Hepatic stellate cell (primary cell): ENCODE measurements at places on chromosomes 6 and 20.

DNA sequence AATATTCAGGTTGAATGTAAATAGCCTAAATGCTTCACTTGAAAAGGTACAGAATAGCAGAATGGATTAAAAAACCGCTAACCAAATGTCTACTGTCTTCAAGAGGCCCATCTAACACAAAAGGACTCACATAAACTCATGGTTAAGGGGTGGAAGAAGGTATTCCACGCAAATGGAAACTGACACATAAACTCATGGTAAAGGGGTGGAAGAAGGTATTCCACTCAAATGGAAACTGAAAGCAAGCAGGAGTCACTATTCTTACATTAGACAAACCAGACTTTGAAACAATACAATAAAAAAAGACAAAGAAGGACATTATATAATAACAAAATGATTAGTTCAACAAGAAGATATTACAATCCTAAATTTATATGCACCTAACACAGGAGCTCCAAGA lies 38.3 kb upstream of the PKIB start:
- DNase-seq: no peak

- no peak for DNase-seq
Observed at GRCh38 chr6:11460001-11460668, 77.4 kb upstream of the TMEM170B start.

DNA sequence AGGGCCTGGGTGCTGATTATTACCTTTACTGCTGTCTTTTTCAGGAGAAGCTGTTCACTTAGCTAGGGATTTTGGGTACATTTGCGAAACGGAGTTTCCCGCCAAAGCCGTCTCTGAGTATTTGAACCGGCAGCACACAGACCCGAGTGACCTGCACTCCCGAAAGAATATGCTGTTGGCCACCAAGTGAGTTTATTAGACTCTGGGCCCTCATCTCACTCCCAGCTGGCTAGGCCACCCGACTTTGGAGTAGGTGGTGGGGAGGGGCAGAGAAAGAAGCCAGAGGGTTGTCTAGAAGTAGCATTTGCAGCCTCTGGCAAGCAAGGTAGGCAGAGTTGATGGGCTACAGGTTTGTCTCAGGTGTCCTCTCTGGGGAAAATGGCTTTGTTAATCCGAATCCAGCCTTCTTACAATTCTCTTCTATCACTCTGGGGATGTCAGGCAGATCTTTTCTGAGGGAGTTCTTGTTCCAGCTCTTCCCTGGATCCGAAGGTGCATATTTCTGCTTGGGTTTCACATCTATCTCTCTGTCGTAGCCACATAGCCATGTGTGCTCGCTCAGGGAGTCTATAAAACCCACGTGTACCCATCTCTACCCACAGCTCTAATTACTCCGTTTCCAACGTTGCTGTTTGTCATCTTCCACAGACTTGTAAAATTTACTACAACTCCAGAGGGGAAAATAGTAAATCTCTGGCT lies 21.6 kb downstream of the TFAP2B start:
- no peak for DNase-seq

- DNase-seq: no peak
Observed at GRCh38 chr6:159973406-159973805, 4.5 kb downstream of the IGF2R start.

DNA sequence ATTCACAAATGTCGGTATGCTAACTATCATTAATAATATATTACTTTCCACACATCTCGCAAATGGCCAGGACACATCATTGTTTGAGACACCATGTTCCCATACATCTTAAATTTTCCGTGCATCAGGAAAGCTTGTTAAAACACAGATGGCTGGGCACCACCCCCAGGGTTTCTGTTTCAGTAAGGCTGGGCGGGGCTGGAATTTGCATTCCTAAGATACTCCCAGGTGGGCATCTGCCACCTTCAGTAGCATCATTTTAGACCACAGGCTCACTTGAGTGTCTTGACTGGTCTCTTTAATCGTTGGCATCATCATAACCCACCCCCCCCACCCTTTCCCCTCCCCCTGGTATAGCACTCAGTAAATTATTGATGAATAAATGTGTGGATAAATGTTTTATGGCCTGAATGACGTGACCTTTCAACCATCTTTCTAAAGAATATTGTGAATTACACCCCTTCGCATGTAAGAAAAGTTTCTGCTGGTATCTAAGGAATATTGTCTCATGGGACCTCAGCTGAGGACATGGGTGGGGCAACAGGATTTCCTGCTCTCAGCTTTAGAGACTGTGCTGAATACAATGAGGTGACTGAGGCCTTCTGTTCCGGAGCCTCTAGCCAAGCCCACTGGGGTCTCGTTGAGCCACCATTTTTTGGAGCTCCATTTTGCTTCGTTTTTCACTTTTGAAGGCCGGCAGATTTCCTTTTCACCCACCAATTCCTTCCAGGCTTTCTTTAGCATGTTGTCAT lies 124.1 kb upstream of the NEDD9 start:
- no peak for DNase-seq

DNA sequence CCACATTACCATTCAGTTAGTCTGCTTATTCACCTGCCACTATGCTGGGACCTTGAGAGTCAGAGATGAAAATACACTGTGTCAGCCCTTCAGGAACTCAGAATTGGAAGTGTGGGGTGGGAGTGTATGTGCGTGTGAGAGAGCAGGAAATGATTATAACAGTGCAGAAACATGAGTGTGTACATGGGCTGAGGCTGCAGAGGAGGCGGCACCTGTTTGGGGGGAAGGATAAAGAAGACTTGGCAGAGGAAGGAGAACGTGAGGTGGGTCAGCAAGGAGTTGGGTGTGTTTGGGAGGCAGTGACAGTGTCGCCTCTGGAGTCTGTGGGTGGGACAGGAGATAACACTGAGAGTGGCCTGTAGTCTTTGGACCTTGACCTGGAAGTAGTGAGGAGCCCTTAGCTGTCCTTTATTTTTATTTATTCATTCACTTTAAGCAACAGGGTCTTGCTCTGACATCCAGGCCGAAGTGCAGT lies 3.1 kb downstream of the CHMP4B start:
- no peak for DNase-seq

DNA sequence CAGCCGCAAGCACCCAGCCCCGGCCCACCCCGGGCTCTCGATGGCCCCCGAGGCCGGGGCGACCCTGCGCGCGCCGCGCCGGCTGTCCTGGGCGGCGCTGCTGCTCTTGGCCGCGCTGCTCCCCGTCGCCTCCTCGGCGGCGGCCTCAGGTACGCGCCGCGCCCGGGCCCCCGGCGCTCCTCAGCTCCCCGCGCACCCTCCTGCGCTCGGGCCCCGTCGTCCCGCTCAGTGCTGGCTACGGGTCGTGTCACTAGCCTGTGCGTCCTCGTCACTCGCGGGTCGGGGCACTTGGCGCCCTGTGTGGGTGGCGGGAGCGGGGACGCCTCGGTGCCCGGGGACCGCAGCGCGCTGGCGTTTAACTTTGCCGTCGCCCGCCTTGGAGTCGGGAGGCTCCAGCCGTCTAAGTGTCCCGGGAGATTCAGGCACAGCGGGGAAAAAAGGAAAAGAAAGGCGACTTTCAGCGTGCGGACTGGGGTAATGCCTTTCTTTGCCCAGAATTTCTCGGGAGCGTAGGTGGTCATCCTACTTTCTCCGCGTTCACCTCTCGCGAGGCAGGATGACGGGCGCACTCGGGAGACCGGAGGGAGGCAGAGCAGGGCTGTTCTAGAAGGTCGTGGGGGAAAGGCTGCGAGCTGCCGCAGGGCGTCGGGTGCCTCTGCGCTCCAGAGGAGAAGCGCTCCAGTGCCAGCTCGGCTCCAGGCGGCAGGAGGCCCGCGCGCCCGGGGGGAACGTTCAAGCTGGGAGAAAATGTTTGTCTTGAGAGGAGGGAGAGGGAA lies 545 bp downstream of the FNDC1 start:
- DNase-seq: peak; percentile 19

DNA sequence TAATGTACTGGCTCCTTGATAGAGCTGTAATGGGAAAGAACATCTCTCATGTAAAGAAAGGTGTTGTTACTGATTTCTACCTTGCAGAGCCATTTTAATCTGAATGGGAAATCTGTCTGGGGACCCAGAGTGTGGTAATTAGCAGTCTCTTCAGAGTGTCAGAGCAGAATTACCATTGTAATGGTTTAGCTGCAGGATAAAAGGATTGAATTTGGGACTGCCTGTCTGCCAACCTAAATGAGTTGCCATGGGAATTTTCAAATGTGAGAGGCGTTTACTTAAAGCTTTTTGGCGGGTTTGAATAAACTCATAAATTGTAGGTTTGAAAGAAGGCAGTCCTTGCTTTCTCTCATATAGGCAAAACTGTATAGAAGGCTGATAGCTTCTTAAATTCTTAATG lies 128.8 kb downstream of the QKI start:
- no peak for DNase-seq

GRCh38 chr6:163651915-163652668 lies 237.6 kb downstream of the QKI start:
- DNase-seq: no peak

GRCh38 chr20:42252116-42252515 lies 633.9 kb upstream of the CHD6 start:
- no peak for DNase-seq

- peak; percentile 45 for DNase-seq
Observed at GRCh38 chr6:125918681-125919566, 37.6 kb upstream of the HINT3 start.

- DNase-seq: no peak
Observed at GRCh38 chr6:35007016-35007415, 118.0 kb downstream of the ANKS1A start.

DNA sequence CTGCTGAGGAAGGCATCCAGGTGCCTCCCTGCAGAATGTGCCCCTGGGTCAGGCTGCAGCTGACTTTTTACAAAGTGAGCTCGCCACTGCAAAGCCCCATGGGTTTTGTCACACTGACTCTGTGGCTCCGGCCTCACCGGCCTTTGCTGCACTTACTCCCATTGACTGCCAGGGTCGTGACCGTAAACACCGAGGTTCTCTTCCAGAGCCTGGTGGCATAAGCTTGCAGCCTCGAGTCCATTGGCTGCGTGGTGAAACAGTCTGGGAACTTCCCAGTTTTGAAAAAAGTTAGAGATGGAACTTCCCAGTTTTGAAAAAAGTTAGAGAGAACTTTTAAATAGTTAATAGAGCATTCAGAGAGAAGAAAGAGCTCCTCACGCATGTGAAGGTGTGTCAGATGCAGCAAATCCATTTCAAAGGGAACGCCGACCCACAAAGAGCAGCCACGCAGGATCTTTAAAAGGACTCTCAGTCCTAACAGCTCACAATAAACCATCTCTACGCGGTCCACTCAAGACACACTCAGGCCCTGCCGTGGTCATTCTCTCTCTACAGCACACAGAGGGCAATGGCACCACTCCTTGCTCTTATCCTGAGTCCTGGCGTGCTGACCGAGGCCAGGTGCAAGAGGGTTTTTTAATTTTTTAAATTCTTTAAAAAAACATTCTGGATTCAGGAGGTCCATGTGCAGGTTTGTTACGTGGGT lies 12.8 kb downstream of the RAMACL start:
- DNase-seq: no peak

DNA sequence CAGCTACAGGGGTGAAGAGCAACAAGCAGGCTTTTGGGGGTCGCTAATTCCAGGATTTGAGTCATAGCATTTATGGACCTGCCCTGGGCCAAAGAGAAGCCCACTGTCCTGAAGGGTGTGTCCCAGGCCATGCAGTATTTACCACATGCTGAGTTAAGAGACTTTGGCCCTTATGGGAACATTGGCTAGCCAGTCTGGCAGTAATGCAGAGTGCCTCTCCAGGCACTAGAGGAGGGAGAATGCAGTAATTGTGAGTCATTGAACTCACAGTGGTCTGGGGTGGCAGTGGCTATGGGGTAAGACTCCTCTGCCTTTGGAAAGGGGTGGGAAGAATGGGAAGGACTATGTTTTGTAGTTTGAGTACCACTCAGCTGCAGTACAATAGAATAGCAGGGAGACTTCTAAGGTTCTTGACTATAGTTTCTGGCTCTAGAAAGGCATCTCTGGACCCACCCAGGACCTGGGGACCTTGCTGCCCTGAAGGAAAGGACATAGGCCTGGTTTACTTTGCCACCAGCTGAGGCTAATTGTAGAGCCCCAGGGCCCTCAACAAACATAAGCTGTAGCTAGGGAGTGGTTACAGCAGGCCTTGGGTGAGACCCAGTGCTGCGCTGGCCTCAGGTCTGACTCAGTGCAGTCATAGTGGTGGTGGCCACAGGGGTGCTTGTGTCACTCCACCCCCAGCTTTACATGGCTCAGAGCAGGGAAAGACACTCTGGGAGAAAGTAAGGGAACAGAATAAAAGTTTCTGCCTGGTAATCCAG lies 520.9 kb downstream of the HTR1B start:
- no peak for DNase-seq

DNA sequence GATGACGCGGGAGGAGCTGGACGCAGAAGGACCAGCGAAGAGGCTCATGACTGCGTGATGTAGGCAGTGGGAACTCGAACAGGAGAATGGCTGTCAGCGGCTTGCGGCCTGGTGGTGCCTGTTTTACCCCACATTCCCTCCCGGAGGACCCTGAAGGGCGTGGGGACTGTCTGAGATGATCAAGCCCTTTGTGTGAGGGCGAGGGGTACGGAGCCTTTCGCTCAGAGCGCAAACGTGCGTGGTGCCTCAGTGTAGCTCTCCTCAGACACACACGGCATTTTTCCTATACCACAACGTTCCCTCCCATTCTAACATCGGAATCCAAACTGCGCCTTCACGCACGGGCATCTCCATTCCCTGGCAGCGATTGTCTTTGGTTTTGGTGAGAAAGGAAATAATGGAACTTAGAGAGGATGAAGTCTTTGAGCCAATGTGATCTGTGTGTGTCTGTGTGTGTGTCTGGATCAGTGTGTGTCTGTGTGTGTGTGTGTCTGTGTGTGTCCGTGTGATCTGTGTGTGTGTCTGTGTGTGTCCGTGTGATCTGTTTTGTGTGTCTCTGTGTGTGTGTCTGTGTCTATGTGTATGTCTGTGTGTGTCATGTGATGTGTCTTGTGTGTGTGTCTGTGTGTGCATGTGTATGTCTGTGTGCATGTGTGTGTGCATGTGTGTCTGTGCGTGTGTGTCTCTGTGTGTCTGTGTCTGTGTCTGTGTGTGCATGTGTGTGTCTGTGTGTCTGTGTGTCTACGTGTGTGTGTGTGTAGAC lies 5.3 kb downstream of the PTK6 start:
- no peak for DNase-seq

- DNase-seq: no peak
Observed at GRCh38 chr6:37696841-37697662, 631 bp downstream of the MDGA1 start.

DNA sequence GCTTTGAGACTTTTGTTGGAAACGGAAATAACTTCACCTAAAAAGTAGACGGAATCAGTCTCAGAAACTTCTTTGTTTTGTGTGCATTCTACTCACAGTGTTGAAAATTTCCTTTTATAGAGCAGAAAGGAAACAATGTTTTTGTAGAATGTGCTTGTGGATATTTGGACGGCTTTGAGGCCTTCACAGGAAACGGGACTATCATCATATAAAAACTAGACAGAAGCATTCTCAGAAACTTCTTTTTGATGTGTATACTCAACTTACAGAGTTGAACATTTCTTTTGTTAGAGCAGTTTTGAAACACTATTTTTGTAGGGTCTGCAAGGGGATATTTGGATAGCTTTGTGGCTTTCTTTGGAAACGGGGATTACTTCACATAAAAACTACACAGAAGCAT lies 627.5 kb upstream of the ZNF337 start:
- DNase-seq: no peak
